ENCODE measurements at places on chromosomes 3 and 15.

- DNase-seq = no peak
Measured at GRCh38 chr3:52742418-52743041, 28.2 kb downstream of the NEK4 start.

- no peak for DNase-seq
Measured at GRCh38 chr3:179991883-179992282, 44.9 kb downstream of the PEX5L start.

DNA sequence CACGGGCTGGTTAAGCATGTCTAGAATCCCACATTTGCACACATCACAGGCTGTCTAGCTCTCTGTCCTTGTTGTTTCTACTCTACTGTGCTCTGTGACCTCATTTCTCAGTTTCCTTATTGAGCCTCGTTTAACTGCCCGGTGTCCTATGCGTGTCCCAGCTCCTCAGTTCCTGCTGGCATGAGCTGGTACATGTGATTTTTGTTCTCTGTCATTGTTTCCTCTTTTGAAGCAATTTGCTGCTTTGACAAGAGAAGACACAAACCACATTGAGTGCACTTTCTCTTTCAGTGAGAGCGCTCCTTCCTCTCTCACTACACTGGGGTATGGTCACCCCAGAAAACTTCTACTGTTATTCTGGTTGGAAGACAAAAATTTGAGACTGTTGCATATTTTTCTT, 563.5 kb downstream of the PDCD6IP start:
- DNase-seq = no peak

DNA sequence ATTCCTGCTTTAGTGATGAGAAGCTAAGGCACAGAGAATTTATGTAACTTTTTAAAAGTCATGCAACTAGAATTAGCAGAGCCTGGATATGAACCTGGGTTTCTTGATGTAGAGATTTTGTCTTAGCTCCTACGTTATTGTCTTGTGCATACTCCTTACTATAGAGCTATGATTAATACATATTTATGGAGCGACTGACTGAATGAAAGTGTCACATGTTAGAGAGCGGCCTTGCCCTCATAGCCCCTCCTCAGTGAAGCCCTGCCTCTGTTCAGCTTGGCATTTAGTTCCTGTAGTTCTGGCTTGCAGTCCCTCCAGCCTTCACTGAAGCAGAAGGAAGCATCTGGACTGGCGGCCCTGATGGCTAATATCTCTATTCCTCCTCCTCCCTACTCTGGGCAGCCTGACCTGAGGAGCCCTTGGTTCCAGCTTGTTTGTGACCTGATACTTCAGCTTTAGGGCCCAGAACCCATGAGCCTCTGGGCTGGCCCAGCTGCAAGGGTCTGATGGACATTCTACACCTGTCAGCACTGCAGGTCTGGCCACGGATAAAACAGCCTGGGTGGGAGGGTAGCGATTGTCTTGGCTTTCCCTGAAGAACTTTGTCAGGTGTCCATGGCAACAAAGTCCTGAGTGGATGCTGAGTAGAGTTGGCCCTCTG, 13.4 kb upstream of the AGBL1 start:
- no peak for DNase-seq

DNA sequence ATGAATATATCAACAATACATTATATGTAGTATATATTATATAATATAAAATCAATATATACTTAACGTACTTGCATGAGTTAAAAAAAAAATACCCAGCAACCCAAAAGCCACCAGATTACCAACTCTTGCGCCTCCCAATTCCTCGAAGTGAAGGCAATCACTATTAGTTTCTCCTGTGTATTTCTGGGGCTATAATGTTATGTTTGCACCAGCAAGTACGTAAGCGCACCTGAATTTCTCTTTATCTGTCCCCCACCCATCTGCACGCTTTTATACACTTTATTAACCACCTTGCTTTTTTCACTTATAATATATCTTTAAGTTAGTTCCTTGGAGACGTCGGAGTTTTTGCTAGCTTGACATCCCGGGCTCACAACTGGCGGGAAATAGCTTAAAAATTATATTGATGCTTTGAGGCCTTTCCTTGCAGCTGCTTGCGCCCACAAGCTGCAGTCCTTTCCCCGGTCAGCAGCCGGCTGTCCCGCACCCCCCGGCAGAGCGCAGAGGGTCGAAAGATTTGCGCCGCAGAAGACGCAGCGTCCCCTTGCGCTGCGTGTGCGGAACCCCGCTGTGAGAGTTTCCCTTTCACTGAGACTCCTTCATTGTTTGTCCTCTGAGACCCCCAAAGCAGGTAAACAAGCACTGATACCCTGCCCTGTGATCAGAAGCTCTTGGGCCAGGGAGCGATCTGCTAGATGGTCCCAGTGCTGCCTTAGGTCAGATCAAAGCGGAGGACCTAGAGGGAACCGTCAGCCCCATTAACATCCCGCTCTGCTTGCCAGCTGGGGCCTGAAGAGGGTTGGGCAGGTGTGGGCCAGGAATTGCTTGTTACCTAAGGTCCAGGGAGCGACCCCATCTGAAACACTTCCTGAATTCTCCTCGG, 8.9 kb upstream of the EOMES start:
- DNase-seq = no peak

GRCh38 chr15:36390491-36390890, 188.9 kb upstream of the CDIN1 start:
- no peak for DNase-seq

DNA sequence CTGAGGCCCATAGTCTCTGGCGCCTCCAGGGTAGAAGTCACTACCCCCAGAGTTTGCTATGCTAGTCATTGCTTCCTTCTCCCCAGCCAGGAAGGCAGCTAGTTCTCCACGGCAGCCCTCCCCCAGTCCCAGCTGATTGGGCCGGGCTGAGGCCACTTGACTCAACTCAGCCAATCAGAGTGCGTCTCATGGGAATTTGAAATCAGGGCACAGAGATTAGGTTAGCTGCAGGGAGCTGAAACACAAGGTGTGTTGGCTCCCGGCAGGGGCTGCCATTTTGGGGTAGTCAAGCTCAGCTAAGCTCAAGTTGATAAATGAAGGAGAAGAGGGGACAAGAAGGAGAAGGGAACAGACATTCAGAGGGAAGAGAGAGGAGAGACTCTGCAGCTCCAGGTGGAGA, 32.8 kb downstream of the LINGO1 start:
- no peak for DNase-seq

DNA sequence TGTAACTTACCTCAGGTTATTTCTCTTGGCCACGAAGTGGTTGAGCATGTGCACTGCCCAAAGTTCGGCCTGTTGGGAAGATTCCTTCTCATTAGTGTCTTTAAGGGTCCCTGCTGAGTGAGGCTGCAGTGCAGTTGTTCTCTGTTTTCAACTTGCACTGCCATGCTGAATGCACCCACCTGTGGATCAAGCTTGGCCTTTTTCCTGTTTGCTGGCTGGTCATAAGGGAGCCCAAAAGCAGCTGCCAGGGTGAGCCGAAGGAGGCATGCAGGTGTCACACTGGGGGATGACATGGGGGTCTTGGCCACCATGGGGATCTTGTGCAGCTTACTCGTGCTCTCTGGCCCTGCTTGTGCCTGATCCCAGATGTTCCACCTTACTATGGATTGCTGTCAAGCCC, 46.1 kb upstream of the RAF1 start:
- no peak for DNase-seq

DNA sequence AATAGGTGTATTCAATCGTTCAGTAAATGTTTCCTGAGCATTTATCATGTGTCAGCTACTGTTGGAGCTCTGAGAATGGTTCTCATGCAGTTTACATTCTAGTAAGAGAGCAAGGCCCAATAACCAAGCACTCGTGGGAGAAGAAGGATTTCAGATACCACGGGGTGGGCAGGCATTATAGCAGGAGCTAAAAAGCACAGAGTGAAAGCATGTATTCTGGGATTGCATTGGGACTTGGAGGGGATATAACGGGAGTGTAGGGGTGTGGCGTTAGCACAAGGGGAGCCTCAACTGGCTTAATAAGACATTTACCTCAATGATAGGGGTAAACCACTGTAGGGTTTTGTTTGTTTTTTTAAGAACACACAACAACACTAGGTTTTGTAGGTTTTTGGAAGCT, 1.6 kb upstream of the SIAH2 start:
- no peak for DNase-seq

DNA sequence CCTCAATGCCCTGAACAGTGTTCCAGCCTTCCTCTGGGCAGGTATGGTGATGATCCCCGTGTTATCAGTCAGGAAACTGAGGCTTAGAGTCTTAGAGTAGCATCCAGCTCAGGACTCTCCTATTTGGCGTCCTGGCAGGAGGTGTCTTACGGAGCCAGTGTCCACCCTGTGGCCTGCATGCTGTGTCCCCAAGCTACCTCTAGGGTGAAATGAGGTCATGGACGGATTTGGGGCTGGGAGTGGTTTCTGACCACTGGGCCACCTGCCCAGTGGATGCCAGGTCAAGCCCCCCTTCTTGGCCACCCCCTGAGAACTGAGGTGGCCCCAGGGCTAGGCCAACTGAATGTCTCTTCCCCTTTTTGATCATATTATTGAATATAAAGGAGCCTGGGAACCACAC, 27.2 kb upstream of the SLC6A6 start:
- DNase-seq = no peak

DNA sequence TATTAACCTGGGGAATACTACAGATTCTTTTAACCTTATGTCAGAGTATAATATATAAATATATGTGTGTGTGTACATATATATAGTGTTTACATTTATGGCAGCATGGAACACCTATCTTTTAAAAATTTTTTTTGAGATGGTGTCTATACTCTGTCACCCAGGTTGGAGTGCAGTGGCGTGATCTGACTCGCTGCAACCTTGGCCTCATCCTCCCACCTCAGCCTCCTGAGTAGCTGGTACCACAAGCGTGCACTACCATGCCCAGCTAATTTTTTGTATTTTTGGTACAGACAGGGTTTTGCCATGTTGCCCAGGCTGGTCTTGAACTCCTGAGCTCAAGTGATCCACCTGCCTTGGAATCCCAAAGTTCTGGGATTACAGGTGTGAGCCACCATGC, 18.5 kb upstream of the ERICH6 start:
- no peak for DNase-seq

DNA sequence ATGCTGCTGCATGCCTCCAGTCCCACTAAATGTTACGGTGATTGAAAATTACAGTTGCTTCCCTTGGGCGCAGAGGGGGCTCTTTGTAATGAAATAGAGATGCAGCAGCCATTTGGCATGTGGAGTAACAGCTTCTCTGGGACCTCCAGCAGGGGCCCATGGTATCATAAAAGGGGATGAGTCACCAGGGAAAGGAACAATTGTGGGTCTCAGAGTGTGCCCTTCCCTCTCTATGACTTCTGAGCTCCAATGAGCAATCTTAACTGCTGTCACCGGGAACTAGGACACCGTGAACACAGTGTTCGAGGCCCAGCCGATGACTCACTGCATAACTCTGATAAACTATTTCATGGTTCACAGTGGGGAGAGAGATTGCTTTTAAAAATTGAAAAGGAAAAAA, 164.8 kb upstream of the NUDT16 start:
- DNase-seq = no peak

GRCh38 chr3:72177075-72178050, 392.4 kb upstream of the PROK2 start:
- no peak for DNase-seq

GRCh38 chr3:114272271-114272670, 21.6 kb upstream of the TIGIT start:
- DNase-seq = no peak

GRCh38 chr3:31436830-31437229, 95.9 kb upstream of the STT3B start:
- DNase-seq = no peak

DNA sequence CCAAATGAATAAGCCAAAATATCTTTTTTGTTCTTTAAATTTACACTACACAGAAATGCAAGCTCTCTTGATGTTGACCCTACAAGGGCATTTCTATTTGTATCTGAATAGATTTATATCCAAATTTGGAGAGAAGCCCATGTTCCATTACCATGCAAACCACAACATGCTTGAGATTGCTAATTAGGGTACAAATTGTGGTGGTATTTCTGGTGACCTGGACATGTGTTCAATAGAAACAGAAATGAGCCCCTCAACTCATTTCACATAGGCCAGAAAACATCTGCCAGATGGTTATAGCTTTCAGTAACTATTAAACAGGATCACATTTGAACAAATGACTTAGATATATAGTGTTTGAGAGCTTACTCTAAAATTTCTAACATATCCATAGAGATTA, 23.5 kb upstream of the PLSCR5 start:
- no peak for DNase-seq

GRCh38 chr15:83999396-84000135, 236.0 kb upstream of the GOLGA6L4 start:
- DNase-seq = no peak

- DNase-seq = no peak
Measured at GRCh38 chr3:26353097-26353496, 269.5 kb upstream of the LRRC3B start.

- no peak for DNase-seq
Measured at GRCh38 chr3:16386561-16386960, 121.5 kb downstream of the OXNAD1 start.

DNA sequence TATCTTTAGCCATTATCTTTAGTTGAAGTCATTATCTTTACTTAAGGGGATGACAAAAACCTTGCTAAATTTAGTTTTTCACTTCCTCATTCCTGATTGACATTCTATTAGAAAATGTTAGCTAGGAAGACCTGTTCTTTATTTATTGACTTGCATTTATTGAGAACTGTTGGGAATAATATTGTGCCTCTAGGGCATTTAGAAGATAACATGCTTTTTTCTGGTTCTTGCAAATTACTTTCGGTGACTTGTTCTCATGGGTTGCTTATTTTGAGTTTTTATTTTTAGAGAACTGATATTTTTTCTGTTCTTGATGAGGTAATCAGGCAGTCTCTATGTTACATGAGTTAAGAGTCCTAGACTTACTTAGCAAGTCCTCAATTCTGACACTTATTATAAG, 48.3 kb upstream of the CTDSPL start:
- DNase-seq = no peak

GRCh38 chr15:25693321-25694238, 169.5 kb downstream of the ATP10A start:
- DNase-seq = peak; percentile 9

DNA sequence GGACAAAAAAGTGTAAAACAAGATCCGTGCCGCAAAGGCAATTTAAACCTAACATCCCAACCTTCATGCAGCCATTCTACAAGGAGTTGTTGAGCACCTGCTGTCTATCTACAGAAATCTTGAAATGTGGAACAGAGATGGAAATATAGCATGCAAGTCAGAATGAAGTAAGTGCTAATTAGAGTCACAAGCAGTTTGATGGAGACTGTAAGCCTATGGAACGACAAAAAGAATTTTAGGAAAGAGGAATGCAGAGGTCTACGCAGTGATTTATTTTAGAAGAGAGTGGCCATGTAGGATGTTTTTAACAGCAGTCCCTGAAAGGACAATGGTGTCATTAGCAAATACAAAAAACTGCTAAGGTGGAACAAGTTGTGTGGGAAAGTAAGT, 851 bp upstream of the DCBLD2 start:
- DNase-seq = no peak

DNA sequence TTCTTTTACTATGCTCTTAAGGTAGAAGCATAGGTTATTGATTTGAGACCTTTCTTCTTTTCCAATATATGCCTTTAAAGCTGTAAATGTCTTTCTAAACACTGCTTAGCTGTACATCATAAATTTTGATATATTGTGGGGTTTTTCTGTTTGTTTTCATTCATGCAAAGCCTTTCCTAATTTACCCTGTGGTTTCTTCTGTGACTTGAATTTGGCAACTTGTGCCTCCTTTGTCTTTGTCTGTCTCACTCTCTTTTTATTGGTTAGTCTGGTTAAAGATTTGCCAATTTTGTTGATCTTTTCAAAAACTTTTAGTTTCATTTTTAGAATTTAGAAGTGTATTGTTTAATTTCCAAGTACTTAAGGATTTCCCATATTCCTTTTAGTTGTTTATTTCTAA, 343.1 kb downstream of the OXSM start:
- no peak for DNase-seq

- no peak for DNase-seq
Measured at GRCh38 chr3:76321614-76322013, 536.3 kb upstream of the ZNF717 start.

- DNase-seq = no peak
Measured at GRCh38 chr15:100717596-100717995, 115.2 kb downstream of the ASB7 start.

Measured in stimulated activated CD8-positive, alpha-beta memory T cell treated with anti-CD3 and anti-CD28 coated beads, Interleukin-2, amount 100 ng/mL, for 48 hours (primary cell).